ENCODE measurements at places on chromosomes 7 and 10. TPM values are rescaled to one million over a fixed set of nuclear protein-coding genes. Genes with fewer than 3 reads are reported as not detected.

The FBXL15 gene
- 16.0 TPM for total RNA-seq

The HUS1 gene
- total RNA-seq = 34.5 TPM

The ANKRD30A gene
- total RNA-seq = 0.12 TPM

The KIAA1549 gene
- 5.7 TPM for total RNA-seq

The KLHL7 gene
- 16.4 TPM for total RNA-seq

The GHRHR gene
- not detected for total RNA-seq

The BHLHA15 gene
- total RNA-seq = 0.81 TPM

The PNLIPRP1 gene
- total RNA-seq = not detected

The ZC3HAV1L gene
- 6.4 TPM for total RNA-seq

The MACROH2A2 gene
- 6.5 TPM for total RNA-seq

DNA sequence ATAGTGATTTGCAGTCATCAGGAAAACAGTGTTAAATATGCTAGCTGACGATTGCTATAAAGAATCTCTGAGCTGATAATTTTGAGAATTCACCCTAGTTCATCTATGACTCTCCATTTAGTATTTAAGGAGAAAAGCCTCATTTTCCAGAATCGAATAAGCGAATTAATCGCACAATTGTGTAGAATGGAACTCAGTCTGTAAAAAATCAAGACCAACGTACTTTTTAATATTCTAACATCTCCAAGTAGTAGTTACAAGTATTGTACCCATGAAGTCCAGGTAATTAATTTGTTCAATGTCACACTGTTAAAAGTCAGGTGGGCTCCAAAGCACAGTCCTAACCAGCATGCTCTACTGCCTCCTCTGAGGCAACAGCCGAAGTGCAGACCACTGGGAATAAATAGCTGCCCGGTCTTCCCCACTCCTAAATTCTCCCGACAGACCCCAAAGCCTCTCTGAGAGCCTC, 380 bp upstream of the AGBL3 start:
- H3K27me3 ChIP-seq = no peaks in the 10 kb centered on the region
- H3K27ac ChIP-seq = peak overlapping the region; percentile 91
- H3K4me1 ChIP-seq = peaks cover 4% of the 10 kb centered on the region
- DNase-seq = no peak

- no peaks in the 10 kb centered on the region for H3K27me3 ChIP-seq
- no peaks in the 10 kb centered on the region for H3K4me1 ChIP-seq
- no peak for DNase-seq
These were observed 8.9 kb upstream of the HERC4 start for GRCh38 chr10:68083953-68084352.

DNA sequence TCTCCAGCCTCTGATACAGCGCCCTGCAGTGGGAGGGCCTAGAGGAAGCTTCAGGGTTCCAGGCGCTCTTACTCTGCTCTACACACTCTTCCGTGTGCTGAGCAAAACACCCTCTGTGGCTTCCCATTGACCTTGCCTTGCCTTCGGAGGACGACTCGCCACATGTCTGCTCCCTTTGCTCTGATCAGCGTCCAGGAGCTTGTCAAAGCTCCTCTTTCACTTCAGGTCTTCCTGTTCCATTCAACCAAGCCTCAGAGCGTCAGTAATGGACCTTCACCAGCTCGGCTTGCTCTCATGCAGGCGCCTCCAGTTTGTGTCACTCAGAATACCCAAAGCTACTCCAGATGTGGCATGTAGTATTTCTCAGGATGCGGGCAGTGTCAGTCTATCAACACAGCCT, 173.9 kb downstream of the ARID5B start:
- H3K27ac ChIP-seq = peak overlapping the region; percentile 11
- no peak for DNase-seq
- H3K4me1 ChIP-seq = peaks cover 30% of the 10 kb centered on the region
- H3K4me3 ChIP-seq = no peak overlapping the region

GRCh38 chr10:109721453-109722064, 201.8 kb downstream of the XPNPEP1 start:
- H3K27ac ChIP-seq = no peak overlapping the region
- H3K36me3 ChIP-seq = no peaks in the 10 kb centered on the region
- no peaks in the 10 kb centered on the region for H3K27me3 ChIP-seq
- no peak for DNase-seq
- H3K4me3 ChIP-seq = no peak overlapping the region
- no peaks in the 10 kb centered on the region for H3K4me1 ChIP-seq

DNA sequence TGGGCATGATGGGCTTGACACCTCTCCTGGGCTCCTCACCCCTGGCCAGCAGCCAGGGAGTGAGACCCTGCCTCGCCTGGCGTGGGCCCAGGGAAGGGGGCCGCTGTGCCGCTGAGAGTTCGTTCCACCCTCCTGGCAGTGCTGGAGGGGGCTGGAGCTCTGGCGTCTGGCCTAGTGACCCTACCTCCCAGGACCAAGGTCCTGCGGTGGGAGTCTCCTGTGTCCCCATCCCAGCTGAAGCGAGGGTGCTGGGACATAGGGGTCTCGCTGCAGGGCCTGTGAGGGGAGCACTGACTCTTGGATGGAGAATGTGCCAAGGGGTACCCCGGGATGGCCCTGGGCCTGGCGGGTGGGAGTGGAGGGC, 1.2 kb downstream of the GTF2IRD1 start:
- peaks cover 18% of the 10 kb centered on the region for H3K4me1 ChIP-seq
- H3K36me3 ChIP-seq = no peaks in the 10 kb centered on the region
- no peaks in the 10 kb centered on the region for H3K27me3 ChIP-seq

GRCh38 chr10:103502849-103503660, 9.6 kb downstream of the NEURL1 start:
- DNase-seq = peak; percentile 26
- no peaks in the 10 kb centered on the region for H3K36me3 ChIP-seq
- H3K27ac ChIP-seq = no peak overlapping the region
- no peaks in the 10 kb centered on the region for H3K4me1 ChIP-seq

GRCh38 chr7:2527505-2528467, 8.2 kb downstream of the LFNG start:
- H3K27ac ChIP-seq = peak overlapping the region; percentile 85
- peaks cover 77% of the 10 kb centered on the region for H3K4me1 ChIP-seq
- DNase-seq = no peak
- no peaks in the 10 kb centered on the region for H3K27me3 ChIP-seq
- peaks cover 23% of the 10 kb centered on the region for H3K36me3 ChIP-seq

DNA sequence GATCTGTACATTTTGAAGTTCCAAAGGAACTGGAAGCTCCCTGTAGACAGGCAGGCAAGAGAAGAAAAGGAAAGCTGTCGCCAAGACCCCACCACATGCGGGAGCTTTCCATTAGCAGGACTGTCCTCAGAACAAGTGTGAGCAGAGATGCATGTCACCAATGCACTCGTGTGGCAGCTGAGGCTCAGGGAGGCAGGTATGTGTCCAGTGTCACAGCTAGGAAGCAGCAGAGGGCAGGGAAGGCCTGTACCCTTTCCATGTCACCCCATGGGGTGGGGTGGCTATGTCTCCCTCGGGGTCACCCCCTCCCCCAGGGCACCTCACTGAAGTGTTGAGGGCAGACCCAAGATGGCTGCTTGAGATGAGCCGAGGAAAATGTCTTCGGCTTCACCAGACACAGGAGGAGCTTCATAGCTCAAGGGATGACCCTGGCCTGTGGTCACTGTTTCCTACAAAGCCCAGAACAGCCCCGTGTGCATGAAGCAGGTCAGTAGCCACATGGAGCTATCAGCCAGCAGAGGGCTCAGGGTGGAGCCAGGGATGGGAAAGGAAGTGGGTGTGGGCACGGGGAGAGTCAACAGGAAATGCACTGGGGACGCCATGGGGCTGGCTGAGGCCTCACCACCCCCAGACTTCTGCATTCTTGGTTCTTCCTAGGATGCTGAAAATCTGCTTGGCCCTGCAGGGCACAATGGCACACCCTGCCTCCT, 96.6 kb downstream of the FAM53B start:
- peaks cover 67% of the 10 kb centered on the region for H3K4me1 ChIP-seq
- H3K36me3 ChIP-seq = no peaks in the 10 kb centered on the region
- peak; percentile 85 for DNase-seq
- H3K27ac ChIP-seq = peak overlapping the region; percentile 84
- no peak overlapping the region for H3K4me3 ChIP-seq
- H3K27me3 ChIP-seq = no peaks in the 10 kb centered on the region

GRCh38 chr10:42768581-42769152, 13.9 kb upstream of the BMS1 start:
- DNase-seq = no peak
- H3K36me3 ChIP-seq = no peaks in the 10 kb centered on the region
- no peaks in the 10 kb centered on the region for H3K4me1 ChIP-seq
- H3K27ac ChIP-seq = no peak overlapping the region

- peaks cover 51% of the 10 kb centered on the region for H3K27me3 ChIP-seq
- no peak within 1 kb of the TSS for H3K4me3 ChIP-seq
- H3K27ac ChIP-seq = no peak within 1 kb of the TSS
These were observed at the start of gene FOXL3 for GRCh38 chr7:289756-290553. Gene FOXL3 (plus strand): TSS chr7:290170. CDS start chr7:290170, 0 bp downstream.

DNA sequence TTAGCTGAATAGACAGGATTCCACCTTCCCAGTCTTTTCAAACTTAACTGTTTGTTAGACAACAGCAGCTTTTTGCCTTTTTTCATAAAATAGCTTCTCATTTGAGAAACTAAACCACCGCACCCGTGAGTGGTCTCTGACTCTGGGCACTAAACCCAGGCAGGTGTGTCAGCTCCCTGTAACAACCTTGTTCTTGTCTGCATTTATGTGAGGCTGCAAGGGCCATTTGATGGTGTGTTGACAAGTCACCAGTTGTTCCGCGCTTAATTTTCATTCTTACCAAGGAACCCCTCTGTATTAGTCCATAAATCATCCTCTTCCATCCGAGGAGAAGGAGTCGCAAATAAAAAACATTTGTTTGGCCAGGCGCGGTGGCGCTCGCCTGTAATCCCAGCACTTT, 1.5 kb downstream of the STOX1 start:
- H3K4me1 ChIP-seq = peaks cover 6% of the 10 kb centered on the region
- H3K4me3 ChIP-seq = no peak overlapping the region

DNA sequence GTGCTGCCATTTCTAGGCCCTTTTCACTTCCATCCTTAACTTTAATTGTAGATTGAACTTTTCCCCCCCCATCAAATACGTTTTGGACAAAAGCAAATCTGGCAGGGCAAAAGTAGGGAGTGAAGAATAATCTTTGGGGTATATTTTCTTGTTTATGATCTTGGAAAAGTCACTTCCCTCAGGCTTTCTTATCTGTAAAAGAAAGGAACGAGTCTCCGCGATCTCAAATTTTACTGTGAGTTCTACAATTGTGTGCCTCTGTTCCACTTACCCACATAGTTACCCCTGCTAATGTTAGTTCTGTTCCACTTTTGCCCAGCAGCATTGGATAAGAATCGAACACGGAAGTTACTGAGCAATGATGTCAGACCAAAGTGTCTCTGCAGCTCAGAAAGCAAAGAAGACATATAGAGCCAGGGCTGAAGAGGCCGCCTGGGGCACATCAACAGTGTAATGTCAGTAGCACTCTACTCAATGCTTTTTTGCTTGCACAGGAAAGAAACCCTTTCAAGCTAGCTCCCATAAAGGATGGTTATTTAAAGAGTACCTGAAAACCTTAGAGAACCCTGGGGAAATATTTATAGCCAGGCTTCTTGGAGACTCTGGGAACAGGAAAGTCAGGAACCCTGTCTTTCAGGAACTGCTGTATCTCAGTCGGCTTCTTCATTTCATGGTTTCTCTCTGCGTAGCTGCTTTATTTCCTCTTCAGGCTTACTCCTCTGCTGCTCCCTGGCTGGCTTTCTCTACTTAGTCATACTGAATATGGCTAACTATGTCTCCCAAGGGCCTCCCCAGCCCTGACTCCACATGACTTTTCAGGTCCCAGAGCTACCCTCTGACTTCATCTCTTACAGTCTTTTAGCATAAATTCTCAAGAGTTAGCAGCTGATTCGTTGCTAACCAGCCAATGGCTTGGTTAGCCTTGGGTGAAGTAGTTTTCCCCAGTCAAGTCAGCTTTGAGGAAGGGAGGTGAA, 123.7 kb upstream of the FAM3C start:
- no peaks in the 10 kb centered on the region for H3K4me1 ChIP-seq
- H3K36me3 ChIP-seq = no peaks in the 10 kb centered on the region
- H3K4me3 ChIP-seq = no peak overlapping the region
- H3K27me3 ChIP-seq = no peaks in the 10 kb centered on the region
- no peak overlapping the region for H3K27ac ChIP-seq

DNA sequence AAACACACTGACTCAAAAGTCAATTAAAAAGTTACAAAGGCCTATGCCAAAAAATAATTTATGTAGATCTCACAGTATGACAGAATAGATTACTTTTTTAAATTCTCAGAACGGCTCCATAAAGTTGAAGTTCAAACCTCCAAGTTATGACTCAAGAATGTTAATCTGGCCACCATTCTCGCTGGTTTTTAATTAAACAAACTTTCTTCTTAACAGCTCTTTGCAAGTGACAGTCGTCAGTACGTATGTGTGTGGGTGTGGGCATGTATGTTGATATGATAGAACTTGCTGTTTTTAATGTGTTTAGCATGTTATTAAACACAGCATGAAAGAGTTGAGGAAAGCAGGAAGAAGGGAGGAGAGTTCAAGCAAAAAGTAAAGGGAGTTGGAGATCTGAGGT, 18.5 kb downstream of the PRKCQ start:
- no peaks in the 10 kb centered on the region for H3K4me1 ChIP-seq
- H3K27ac ChIP-seq = no peak overlapping the region
- H3K36me3 ChIP-seq = no peaks in the 10 kb centered on the region
- H3K4me3 ChIP-seq = no peak overlapping the region
- DNase-seq = no peak

DNA sequence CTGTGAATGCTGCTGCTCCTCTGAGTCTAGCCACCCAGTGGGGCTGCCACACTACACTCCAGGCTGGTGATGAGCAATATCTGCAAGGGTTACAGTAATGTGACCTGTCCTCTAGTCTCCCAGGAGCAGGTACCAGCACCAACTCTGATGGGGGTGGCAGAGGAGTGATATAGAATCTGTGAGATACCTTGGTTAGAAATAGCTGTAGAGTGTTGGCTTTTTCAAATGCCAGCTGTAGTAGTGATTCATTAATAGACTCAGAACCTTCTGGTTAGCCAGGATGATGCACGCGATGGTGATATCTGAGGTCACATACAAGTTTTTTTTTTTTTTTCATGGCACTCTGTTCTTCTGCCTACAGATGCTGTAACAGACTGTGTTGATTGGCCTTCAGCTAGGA, 757.1 kb downstream of the INHBA start:
- H3K27me3 ChIP-seq = no peaks in the 10 kb centered on the region
- H3K4me1 ChIP-seq = no peaks in the 10 kb centered on the region
- no peaks in the 10 kb centered on the region for H3K36me3 ChIP-seq
- no peak overlapping the region for H3K27ac ChIP-seq
- no peak overlapping the region for H3K4me3 ChIP-seq

DNA sequence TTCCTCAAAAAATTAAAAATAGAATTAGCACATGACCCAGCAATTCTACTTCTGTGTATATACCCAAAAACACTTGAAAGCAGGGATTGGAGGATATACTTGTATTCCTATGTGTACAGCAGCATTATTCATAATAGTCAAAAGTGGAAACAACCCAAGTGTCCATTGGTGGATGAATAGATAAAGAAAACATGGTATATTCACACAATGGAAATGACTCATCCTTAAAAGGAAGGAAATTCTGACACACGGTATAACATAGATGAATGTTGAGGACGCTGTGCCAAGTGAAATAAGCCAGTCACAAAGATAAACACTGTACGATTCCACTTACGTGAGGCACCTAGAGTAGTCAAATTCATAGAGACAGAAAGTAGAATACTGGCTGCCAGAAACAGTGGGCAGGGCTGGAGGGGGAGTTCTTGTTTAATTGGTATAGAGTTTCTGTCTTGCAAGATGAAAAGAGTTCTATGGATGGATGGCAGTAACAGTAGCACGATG, 26.6 kb upstream of the KAT6B start:
- no peak for DNase-seq
- no peaks in the 10 kb centered on the region for H3K36me3 ChIP-seq
- H3K27me3 ChIP-seq = no peaks in the 10 kb centered on the region
- no peak overlapping the region for H3K27ac ChIP-seq
- no peak overlapping the region for H3K4me3 ChIP-seq

- H3K36me3 ChIP-seq = no peaks in the 10 kb centered on the region
- no peak overlapping the region for H3K4me3 ChIP-seq
- no peak for DNase-seq
- H3K27me3 ChIP-seq = no peaks in the 10 kb centered on the region
- H3K4me1 ChIP-seq = no peaks in the 10 kb centered on the region
These were observed 69.6 kb upstream of the MKX start for GRCh38 chr10:27815261-27815660.
